Activated T-helper 1 cell treated with anti-CD3 and anti-CD28 coated beads, Interleukin-12 subunit alpha, Interleukin-12 subunit beta, Interleukin-2, Interleukin-4 antibody, amounts not matched to agents 30 ng/mL and 10 ng/mL and 1 ng/mL, durations not matched to agents 14 hours and 24 hours and 36 hours (primary cell): ENCODE measurements at places on chromosomes 2 and 18. TPM values are rescaled to one million over a fixed set of nuclear protein-coding genes. Genes with fewer than 3 reads are reported as not detected.

- no peaks in the 10 kb centered on the region for H3K4me1 ChIP-seq
- no peak for DNase-seq
- no peak overlapping the region for H3K27ac ChIP-seq
- H3K36me3 ChIP-seq, result no peaks in the 10 kb centered on the region
Observed at GRCh38 chr2:236351966-236352525, 87.8 kb upstream of the ASB18 start.

The NFU1 gene
- total RNA-seq, result 29.3 and 29.8 TPM in 2 replicates

- no peaks in the 10 kb centered on the region for H3K27me3 ChIP-seq
- no peak overlapping the region for H3K4me3 ChIP-seq
- DNase-seq, result no peak
- H3K27ac ChIP-seq, result no peak overlapping the region
- no peaks in the 10 kb centered on the region for H3K4me1 ChIP-seq
- H3K36me3 ChIP-seq, result no peaks in the 10 kb centered on the region
Observed at GRCh38 chr2:146853741-146854444, 990.9 kb upstream of the ACVR2A start.

The STARD6 gene
- 0.54 and 0.65 TPM in 2 replicates for total RNA-seq

The UGT1A10 gene
- total RNA-seq, result not detected in 2 replicates

The UGT1A9 gene
- not detected in 2 replicates for total RNA-seq

GRCh38 chr18:5284808-5285207 is 10.7 kb downstream of the ZBTB14 start:
- H3K4me3 ChIP-seq, result no peak overlapping the region
- no peak overlapping the region for H3K27ac ChIP-seq
- peaks cover 16% of the 10 kb centered on the region for H3K36me3 ChIP-seq
- DNase-seq, result no peak
- H3K27me3 ChIP-seq, result no peaks in the 10 kb centered on the region

- H3K27ac ChIP-seq, result no peak overlapping the region
- H3K36me3 ChIP-seq, result no peaks in the 10 kb centered on the region
- DNase-seq, result no peak
- H3K27me3 ChIP-seq, result no peaks in the 10 kb centered on the region
Observed at GRCh38 chr2:211730215-211730614, 808.4 kb downstream of the ERBB4 start.

GRCh38 chr2:222547083-222547482 is 108.8 kb downstream of the FARSB start:
- H3K36me3 ChIP-seq, result no peaks in the 10 kb centered on the region
- no peak for DNase-seq
- H3K4me1 ChIP-seq, result no peaks in the 10 kb centered on the region

The GLI2 gene
- total RNA-seq, result 0.32 and 0.62 TPM in 2 replicates

DNA sequence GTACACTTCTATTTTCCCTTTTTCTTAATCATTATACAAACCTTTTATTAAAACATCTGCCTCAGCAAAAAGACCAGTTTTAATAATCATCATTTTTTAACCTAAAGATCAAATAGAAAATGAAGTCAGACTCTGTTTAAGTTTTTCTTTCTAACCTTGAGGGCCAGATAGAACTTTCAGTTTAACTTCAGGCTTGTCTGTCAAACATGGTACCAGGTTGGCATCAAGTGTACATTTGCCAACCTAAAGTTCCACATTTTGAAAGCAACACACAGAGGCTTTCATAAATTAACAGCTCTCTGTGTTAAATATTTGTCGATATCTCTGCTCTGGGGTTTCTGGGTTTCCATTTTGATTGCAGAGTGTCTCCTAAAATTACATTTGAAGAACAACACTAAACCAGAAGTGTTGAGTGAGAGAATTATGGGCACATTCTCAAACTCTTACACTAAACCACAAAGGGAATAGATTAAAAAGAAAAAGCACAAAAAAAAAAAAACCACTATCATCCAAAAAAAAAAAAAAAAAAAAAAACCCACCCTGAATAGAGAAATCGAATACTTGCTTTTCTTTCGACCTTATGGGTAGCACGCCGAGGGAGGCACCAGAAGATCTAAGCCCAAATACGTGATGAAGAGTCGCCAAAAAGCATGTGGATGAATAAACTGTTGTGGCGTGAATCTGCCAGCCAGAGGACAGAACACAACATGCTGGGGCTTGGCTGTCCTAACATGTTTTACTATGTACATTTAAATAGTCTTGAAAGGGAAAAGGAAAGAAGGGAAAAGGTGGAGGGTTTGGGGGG is 166.2 kb downstream of the TCF4 start:
- no peaks in the 10 kb centered on the region for H3K36me3 ChIP-seq
- H3K4me3 ChIP-seq, result no peak overlapping the region
- no peaks in the 10 kb centered on the region for H3K4me1 ChIP-seq
- no peak overlapping the region for H3K27ac ChIP-seq

GRCh38 chr2:240622531-240623235 is 2.6 kb upstream of the GPR35 start:
- peak overlapping the region; percentile 95 for H3K27ac ChIP-seq
- DNase-seq, result no peak
- H3K36me3 ChIP-seq, result peaks cover 24% of the 10 kb centered on the region
- peak overlapping the region; percentile 42 for H3K4me3 ChIP-seq

DNA sequence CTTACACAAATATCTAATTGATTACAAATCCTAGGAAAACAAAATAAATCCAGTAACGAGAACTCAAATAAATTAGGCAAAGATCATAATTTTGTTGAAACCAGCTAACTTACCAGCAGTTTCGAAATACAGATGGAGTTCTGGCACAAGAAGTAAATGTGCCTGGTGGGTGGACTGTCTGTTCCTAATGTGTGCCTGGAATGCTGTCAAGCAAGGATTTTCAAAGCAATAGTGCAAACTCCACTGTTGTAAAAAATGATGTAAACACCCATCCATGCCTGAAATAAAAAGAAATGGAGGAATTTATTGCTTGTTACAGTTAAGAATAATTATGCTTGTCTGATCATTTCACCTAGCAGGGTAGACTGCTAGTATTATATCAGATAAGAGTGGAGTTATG is 423.9 kb upstream of the MAP2 start:
- H3K4me1 ChIP-seq, result no peaks in the 10 kb centered on the region
- no peak for DNase-seq
- H3K27ac ChIP-seq, result no peak overlapping the region
- no peak overlapping the region for H3K4me3 ChIP-seq
- no peaks in the 10 kb centered on the region for H3K27me3 ChIP-seq
- no peaks in the 10 kb centered on the region for H3K36me3 ChIP-seq

GRCh38 chr18:35242426-35242825 is 1.6 kb downstream of the ZNF397 start:
- no peak overlapping the region for H3K27ac ChIP-seq
- peaks cover 12% of the 10 kb centered on the region for H3K4me1 ChIP-seq
- peak overlapping the region; percentile 97 for H3K4me3 ChIP-seq
- no peaks in the 10 kb centered on the region for H3K27me3 ChIP-seq
- H3K36me3 ChIP-seq, result peaks cover 52% of the 10 kb centered on the region

DNA sequence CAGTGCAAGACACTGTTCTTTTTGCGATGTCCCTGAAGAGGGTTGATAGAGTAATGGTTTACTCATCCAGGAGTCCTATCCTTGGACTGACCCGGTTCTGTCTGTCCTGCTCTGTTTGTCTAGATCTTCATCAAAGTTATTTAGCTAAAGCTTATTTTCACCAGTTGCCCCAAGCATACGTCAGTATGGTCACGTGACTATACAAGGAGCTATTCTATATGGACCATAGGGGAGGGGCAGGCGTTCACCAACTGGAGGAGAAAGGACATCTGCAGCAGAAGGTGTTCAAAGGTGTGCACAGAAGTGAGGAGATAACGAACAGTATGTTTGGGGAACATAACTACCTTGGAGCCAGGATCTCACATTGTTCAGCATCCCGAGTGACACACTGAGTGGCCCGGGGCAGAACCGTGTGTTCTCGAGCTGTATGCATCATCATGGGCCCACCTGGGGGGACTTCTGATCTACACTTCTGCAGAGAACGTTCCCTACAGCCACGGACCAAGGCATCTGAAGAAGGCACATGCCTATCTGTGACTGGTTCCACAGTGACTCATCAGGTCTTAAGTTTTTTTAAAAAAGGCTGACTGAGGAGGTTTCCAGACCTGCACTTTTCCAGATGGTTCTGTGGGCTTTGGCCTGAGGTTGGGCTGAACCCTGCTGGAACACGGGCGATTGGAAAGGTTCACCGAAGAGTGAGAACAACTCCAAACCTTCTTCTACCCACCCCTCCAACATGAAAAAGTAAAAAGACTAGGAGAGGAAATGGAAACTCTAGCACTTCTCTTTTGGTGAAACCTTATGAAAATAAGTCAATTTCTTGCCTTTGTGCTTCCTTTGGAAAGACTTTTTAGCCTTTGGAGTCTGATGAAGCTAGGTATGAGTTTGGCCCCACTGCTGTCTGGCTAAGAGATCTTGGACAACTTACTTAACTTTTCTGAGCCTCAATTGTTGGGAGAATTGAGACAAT is 68.6 kb upstream of the YWHAQ start:
- H3K27me3 ChIP-seq, result no peaks in the 10 kb centered on the region
- peak overlapping the region; percentile 51 for H3K27ac ChIP-seq
- no peaks in the 10 kb centered on the region for H3K36me3 ChIP-seq
- no peak for DNase-seq

DNA sequence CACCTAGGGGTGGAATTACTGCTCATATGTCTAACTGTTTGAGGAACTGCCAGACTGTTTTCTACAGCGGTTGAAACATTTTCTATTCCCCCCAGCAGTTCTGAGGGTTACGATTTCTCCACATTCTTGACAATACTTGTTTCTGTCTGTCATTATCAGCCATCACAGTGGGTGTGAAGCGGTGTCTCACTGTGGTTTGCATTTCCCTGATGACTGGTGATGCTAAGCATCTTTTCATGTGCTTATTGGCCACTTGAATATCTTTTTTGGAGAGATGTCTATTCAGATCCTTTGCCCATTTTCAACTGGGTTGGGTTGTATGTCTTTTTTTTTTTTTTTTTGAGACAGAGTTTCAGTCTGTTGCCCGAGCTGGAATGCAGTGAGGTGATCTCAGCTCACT is 63.0 kb downstream of the ADNP2 start:
- H3K4me3 ChIP-seq, result no peak overlapping the region
- H3K36me3 ChIP-seq, result no peaks in the 10 kb centered on the region
- H3K27me3 ChIP-seq, result peaks cover 17% of the 10 kb centered on the region
- no peak for DNase-seq
- no peak overlapping the region for H3K27ac ChIP-seq

DNA sequence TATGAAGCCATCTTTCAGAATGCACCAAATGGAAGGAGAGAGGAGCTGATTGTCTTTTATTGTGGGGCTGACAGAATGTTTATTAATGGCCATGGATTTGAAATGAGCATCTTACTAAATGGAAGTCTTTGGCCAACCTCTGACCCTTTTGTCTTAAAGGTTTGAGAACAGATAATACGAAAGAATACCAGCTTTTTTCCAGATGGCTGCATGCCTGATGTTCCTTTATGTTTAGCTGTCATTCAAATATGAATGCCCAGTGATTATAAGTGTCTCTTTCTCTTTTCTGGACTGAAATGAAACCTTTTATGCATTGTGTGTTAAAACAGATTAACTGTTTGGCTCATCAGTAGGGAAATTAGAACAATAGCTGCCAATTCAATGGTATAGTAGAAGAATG is 46.0 kb downstream of the PARD3B start:
- DNase-seq, result no peak
- no peak overlapping the region for H3K27ac ChIP-seq
- no peaks in the 10 kb centered on the region for H3K4me1 ChIP-seq

- no peak for DNase-seq
- H3K4me3 ChIP-seq, result no peak overlapping the region
- no peaks in the 10 kb centered on the region for H3K4me1 ChIP-seq
- no peaks in the 10 kb centered on the region for H3K27me3 ChIP-seq
Observed at GRCh38 chr2:238339814-238340213, 19.5 kb downstream of the TRAF3IP1 start.

The IRS1 gene
- total RNA-seq, result 3.8 and 4.2 TPM in 2 replicates

GRCh38 chr2:21256006-21256405 is 132.2 kb downstream of the TDRD15 start:
- no peaks in the 10 kb centered on the region for H3K4me1 ChIP-seq
- no peaks in the 10 kb centered on the region for H3K27me3 ChIP-seq
- H3K27ac ChIP-seq, result no peak overlapping the region

GRCh38 chr2:85539361-85540132 is 579 bp downstream of the MAT2A start:
- H3K4me1 ChIP-seq, result peaks cover 63% of the 10 kb centered on the region
- peak overlapping the region; percentile 99 for H3K4me3 ChIP-seq
- peak; percentile 68 for DNase-seq
- H3K27ac ChIP-seq, result peak overlapping the region; percentile 97

DNA sequence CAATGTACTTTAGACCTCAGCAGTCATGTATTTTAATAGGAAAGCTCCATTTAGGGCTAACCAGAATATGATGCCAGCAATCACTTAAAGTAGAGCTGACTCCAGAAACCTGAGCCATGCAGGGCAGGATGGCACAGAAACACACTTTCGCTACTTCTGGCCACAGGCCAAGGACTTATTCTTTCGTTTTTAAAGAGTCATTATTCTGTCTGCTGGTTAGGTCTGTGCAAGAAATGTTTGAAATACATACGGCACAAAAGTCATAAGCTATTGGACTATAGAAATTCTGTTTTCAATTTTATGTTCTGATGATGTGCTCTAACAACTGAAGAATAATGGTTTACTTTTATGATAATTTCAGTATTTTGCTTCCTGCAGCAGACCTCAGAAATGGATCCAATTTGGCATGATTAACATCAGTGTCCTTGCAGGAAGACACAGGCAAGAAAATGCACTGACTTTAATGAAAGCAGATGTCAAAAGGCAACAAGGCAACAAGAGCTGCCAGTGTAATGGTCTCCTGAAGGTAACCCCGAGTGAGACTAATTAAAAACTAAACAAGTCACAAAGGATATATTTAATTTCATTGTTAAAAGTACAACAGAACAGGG is 114.4 kb upstream of the CHRNA1 start:
- DNase-seq, result no peak
- peaks cover 2% of the 10 kb centered on the region for H3K27me3 ChIP-seq
- H3K4me1 ChIP-seq, result no peaks in the 10 kb centered on the region
- no peak overlapping the region for H3K27ac ChIP-seq

GRCh38 chr18:79058007-79058406 is 11.2 kb upstream of the ATP9B start:
- H3K4me3 ChIP-seq, result no peak overlapping the region
- peaks cover 4% of the 10 kb centered on the region for H3K27me3 ChIP-seq
- no peak for DNase-seq

- no peaks in the 10 kb centered on the region for H3K4me1 ChIP-seq
- no peaks in the 10 kb centered on the region for H3K27me3 ChIP-seq
- no peak overlapping the region for H3K27ac ChIP-seq
- H3K36me3 ChIP-seq, result peaks cover 1% of the 10 kb centered on the region
Observed at GRCh38 chr2:12543978-12544558, 172.7 kb upstream of the TRIB2 start.

The HOXD11 gene
- total RNA-seq, result not detected in 2 replicates

GRCh38 chr2:217943446-217944321 is 59.1 kb downstream of the TNS1 start:
- peak; percentile 2 for DNase-seq
- no peaks in the 10 kb centered on the region for H3K4me1 ChIP-seq
- peaks cover 5% of the 10 kb centered on the region for H3K27me3 ChIP-seq
- no peaks in the 10 kb centered on the region for H3K36me3 ChIP-seq
- H3K4me3 ChIP-seq, result no peak overlapping the region
